T-helper 2 cell treated with Interferon-gamma antibody and Interleukin-4, amounts not matched to agents 100 ng/mL and 5 ng/mL, for 36 hours (primary cell): ENCODE measurements at places on chromosomes 5 and 9. TPM values are rescaled to one million over a fixed set of nuclear protein-coding genes. Genes with fewer than 3 reads are reported as not detected.

Gene CSF1R
- 0.14 TPM in 1 of 2 replicates, not detected in the other for total RNA-seq

Gene KIAA1958
- 8.0 and 8.4 TPM in 2 replicates for total RNA-seq

Gene DMRTA1
- total RNA-seq = not detected in 2 replicates

Gene TIGD6
- total RNA-seq = 1.2 and 1.7 TPM in 2 replicates

Gene ANKDD1B
- 0.23 and 0.59 TPM in 2 replicates for total RNA-seq

Gene IL31RA
- total RNA-seq = 0.09 and 0.14 TPM in 2 replicates
